ENCODE measurements at places on chromosomes 16 and 17. TPM values are rescaled to one million over a fixed set of nuclear protein-coding genes. Genes with fewer than 3 reads are reported as not detected.

- no peak for DNase-seq
Observed at GRCh38 chr16:743794-744500, 3.1 kb upstream of the CIAO3 start.

DNA sequence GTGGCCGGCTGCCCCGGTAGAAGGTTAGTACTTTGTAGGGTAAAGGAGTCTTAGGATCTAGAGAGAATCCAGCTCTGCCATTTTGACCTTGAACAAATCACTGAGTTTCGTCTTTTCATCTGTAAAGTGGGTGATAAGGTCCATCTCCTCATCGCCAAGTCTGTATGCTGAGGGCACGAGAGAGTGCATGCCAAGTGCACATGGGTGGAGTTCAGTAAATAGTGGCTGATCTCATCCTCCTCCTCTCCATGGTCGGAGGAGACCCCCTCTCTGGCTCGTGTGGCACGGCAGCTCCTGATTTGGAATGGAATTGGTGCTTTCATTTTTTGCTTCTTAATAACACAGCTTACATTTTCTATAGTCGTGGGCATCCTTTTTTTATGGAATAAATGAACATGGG, 30.7 kb downstream of the MYH3 start:
- DNase-seq, result no peak

DNA sequence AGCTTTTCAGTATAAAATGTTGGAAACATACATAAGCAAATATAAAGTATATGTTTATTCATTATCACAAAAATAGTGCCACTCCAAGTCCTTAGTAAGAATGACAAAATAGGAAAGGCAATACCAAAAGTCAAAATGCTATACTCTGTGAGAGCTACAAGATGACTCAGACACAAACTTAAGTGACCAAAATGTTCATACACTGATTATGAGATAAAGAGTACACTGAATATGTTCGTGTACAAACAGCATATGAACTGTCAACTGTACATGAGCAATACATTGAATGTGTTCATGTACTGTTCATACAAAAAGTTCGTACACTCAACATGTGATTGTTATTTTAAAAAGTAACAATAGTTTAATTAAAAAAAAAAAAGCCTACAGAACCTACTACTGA, 103.3 kb downstream of the CA4 start:
- DNase-seq, result no peak

DNA sequence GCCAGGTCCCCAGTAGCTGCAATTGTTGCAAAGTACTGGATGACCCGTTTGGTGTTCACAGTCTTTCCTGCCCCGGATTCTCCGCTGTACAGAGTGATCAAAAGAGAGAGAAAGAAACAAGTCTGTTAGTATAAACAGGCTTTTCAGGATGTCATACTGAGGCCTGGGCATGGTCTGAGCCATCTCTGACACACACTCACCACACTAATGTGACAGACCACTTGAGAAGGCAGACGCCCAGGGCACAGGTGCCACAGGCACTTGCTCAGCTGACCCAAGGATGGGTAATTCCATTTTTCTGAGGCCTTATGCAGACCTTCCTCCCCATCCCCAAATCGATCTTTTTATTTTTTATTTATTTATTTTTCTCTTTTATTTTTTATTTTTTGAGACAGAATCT, 7.5 kb downstream of the MYH3 start:
- no peak for DNase-seq

GRCh38 chr17:46028981-46029565, 30.0 kb downstream of the STH start:
- DNase-seq, result no peak

- DNase-seq, result no peak
Observed at GRCh38 chr17:4507361-4508111, 8.9 kb downstream of the SPNS2 start.

GRCh38 chr17:10261098-10261497, 62.7 kb upstream of the GAS7 start:
- DNase-seq, result no peak

GRCh38 chr17:7173687-7174602, 5.2 kb downstream of the ASGR1 start:
- no peak for DNase-seq

GRCh38 chr16:96935-97381, 18.9 kb downstream of the MPG start:
- DNase-seq, result peak; percentile 89

The ENKD1 gene
- total RNA-seq, result 10.4 TPM

The VASN gene
- total RNA-seq, result 5.1 TPM

The NXN gene
- 12.3 TPM for total RNA-seq
